Umbilical cord (tissue), 2 donors: ENCODE measurements at places on chromosomes 4 and X. TPM values are rescaled to one million over a fixed set of nuclear protein-coding genes. Genes with fewer than 3 reads are reported as not detected.

The SLC38A5 gene
- 35.2 TPM for total RNA-seq

GRCh38 chr4:41212616-41213203 is 1.6 kb downstream of the APBB2 start:
- peak; percentile 49 for DNase-seq

GRCh38 chrX:104929324-104929723 is 291.2 kb downstream of the TEX13A start:
- no peak for DNase-seq

DNA sequence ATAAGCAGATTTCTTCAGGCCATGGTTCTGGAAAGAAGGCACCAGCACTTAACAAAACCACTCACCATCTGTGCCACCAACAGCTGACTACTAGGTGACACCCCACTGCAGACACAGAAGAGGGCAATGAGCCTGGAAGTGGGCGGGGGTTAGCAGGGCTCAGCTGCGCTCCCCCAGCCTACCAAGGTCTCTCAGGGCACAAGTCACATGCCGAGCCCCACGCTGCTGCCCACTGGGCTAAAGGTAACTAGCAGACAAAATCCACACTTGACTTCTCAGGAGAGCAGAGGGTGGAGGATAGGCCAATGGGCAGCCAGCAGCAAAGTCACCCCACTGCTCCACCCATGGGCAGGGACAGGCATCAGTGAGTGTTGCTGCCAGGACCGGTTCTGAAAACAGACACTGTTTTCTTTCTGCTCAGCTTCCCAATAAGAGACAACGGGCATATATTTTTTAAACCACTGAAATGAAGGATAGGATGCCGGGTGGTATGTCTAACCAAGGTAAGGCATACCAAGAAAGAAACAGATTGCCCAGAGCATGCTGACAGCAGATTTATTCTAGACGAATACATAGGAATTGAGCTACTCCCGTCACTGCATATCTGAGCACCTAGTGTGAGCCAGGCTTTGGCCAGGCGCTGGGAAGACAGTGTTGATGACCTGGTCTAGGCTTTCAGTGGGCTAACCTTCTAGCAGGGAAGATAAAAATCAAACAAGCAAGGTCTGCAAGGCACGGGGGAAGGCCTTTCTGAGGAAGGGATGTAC is 20.1 kb downstream of the ACSL1 start:
- DNase-seq, result no peak

DNA sequence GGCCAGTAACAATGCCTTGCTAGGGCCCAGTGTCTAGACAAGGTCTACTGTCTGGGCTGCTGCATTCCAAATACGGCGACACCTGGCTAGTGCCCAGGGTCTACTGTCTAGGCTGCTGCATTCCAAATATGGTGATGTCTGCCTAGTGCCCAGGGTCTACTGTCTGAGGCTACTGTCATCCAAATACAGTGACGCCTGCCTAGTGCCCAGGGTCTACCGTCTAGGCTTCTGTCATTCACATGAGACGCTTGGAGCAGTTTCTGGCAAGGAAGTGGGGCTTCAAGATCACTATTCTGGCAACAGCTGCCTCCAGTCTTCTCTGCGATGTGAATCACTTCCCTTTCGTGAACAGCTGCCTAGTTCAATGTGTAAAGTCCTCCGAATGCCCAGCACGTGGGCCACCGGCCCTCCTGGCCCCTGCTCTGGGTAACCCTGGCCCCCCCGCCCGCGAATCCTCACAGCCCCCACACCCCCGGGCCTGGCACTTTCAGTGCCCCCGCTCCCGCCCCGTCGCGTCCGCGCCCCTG is 12.7 kb downstream of the ACOX3 start:
- DNase-seq, result peak; percentile 57

- DNase-seq, result no peak
Measured at GRCh38 chr4:7865533-7865932, 74.1 kb downstream of the AFAP1 start.
